ENCODE measurements at places on chromosomes 2 and 18.

- no peak for DNase-seq
Observed at GRCh38 chr2:76862901-76863300, 659.3 kb downstream of the LRRTM4 start.

DNA sequence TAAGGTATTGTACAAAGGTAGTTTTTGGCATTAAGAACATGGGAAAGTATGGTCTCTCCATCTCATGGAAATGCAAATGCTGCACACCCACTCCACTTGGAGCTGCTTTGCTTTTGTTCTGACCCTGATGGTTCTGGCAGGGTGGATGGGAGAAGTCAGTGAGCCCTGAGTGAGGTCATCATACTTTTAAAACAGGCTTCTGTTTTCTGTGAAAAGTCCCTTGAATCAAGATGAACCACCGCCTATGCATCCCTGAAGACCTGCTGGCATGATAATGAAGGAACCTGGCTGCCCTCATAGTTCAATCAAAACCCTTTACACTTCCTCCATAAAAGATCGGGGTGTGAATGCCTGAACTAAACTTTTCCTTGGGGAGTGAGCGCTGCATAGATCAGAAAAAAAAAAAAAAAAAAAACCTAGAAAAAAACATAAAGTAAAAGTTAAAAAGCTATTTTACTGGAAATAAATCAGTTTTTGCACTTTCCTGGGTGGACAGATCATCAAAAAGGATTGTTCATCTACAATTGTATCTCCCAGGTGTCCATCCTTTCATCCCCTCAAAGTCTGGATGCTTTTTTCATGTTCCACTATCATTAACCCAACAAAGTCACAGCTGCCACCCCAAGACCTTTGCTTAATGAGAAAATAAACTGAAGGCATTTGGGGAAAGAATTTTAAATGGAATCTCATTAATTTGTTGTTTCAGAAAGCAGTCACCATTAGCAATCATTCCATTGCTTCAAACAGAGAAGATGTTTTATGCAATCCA lies 728.1 kb upstream of the DDX18 start:
- DNase-seq = no peak

DNA sequence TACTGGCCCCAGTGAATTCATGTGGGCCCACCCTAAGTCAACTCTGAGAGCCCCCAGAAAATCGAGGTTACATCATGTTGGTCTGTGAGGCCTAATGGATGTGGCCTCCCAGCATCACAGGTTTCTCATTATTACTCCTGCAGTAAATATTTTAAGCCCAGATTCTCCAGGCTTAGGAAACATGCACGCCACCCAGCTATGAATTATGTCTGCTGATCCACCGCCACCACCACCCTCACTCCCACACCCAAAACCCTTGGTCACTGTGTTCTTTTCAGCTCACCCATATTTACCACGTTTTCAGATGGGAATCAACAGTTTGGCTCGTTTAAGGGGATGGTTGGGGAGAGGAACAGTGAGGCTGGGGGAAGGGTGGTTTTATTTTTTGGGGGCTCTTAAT lies 128.6 kb downstream of the NCK2 start:
- no peak for DNase-seq

DNA sequence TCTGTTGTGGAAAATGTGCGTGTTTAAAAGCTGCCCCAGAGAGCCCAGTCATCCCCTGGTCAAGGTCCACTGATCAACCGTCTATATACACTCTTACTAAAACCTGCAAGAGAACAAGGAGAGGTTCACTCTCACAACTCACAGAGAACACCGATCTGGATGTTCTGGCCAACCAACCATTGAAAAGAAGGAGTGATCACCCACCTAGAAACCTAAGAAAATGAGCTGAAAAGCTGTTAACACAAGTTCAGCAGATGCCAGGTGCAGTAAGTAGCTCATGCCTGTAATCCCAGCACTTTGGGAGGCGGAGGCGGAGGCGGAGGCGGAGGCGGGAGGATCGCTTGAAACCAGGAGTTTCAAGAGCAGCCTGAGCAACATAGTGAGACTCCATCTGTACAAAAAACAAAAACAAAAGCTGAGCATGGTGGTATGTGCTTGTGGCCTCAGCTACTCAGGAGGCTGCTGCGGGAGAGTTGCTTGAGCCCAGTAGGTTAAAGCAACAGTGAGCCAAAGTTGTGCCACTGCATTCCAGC lies 14.5 kb downstream of the ATG16L1 start:
- DNase-seq = no peak

DNA sequence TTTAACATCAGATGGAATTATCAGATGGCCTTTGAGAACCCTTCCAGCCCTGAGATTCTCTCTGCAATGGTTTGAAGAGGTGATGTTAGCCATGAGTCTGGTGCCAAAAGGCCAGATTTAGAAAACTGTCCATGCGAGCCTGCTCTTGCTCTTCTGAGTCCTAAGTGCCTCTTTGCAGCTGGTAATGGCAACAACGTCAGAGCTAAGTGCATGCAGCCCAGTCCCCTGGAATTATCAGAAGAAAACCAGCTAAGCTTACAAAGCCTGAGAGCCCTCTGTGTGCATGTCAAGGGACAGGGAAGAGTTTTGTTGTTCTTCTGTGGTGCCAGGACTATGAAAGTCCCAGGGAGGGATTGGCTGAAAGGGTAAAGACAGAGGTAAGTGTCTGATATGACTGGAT lies 89.8 kb downstream of the LOXHD1 start:
- no peak for DNase-seq

- DNase-seq = no peak
Observed at GRCh38 chr2:188382107-188382506, 90.4 kb downstream of the GULP1 start.

- peak; percentile 42 for DNase-seq
Observed at GRCh38 chr2:200905618-200906296, 16.6 kb downstream of the NIF3L1 start.

DNA sequence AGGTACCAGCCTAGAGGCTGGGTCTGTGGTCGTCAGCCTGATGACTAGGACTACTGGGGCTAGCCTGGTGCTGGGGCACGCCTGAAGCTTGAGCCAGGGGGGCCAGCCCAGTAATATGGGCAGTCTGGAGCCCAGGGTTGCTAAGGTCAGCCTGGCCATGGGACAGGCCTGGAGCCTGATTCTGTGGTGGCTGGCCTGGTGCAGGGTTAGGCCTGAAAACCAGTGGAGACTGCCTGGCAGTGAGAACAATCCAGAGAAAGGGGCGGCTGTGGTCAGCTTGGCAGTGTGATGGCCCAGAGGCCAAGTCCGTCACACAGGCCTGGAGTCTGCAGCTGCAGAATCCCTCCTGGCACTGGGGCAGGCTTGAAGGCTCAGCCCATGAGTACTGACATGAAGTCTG lies 445.8 kb downstream of the SATB2 start:
- DNase-seq = no peak

- no peak for DNase-seq
Observed at GRCh38 chr2:179764710-179765109, 96.7 kb downstream of the ZNF385B start.

DNA sequence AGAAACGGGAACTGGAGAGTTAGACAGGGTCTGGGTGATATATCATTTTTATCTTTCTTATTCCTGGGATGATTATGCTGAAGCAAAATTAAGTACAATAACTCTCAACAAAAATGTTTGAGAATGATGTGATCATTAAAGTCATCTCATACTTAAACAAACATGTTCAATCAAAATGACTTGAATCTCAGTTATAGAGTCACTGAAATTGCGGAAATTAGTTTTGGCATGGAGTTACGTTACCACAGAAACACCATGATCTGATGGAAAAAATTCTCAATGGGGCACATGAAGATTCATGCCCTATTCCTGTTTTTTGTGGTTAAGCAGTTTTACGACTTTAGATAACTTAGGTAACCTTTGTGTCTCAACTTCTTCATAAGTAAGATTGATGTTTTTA lies 757.7 kb downstream of the EPHA4 start:
- no peak for DNase-seq

DNA sequence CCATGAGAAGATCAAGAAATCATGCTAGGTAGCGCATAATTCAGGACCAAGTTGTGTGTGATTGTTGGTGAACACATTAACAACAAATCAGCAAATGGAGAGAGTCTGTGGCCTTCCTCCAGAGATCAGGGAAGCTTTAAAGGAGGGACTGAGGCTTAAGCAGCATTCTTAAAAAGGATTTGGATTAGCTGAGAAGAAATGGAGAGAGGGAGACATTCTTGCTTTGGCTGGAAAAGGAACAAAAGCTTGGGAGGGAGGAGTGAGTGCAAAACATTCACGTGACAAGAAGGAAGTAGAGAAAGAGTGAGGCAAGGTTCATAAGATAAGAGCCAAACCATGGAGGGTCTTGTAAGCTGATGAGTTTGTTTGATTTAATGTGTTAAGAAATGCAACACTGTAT lies 75.6 kb downstream of the SRD5A2 start:
- no peak for DNase-seq

GRCh38 chr2:168192839-168193616 lies 54.4 kb downstream of the STK39 start:
- DNase-seq = no peak

GRCh38 chr2:69975853-69976462 lies 14.5 kb upstream of the ASPRV1 start:
- no peak for DNase-seq

DNA sequence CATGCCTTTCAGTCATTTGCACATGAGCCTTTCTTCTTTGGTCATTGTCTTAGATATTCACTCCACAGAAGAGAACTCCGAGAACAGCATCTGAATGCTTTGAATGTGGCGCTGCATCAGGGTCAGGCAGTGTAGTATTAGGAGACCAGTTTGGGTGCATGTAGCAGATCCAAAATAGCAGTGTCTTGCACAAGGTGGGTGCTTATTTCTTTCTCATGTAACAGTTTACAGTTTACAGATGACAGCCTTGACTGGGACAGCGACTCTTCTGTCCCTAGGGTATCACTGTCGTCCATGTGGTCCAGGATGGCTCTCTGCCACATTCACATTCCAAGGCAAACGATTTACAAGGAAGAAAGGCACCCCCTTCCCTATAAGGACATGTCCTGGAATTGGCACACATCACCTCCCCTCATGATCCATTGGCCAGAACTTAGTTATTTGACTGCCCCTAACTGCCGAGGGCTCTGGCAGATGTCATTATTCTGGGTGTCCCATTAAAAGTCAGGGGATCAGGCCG lies 101.0 kb downstream of the STPG4 start:
- DNase-seq = no peak

- DNase-seq = no peak
Observed at GRCh38 chr18:42078711-42079110, 123.7 kb downstream of the PIK3C3 start.

- DNase-seq = peak; percentile 87
Observed at GRCh38 chr2:159249990-159250715, 36.4 kb downstream of the WDSUB1 start.

GRCh38 chr2:113888641-113889470 lies 1.0 kb upstream of the ACTR3 start:
- no peak for DNase-seq

DNA sequence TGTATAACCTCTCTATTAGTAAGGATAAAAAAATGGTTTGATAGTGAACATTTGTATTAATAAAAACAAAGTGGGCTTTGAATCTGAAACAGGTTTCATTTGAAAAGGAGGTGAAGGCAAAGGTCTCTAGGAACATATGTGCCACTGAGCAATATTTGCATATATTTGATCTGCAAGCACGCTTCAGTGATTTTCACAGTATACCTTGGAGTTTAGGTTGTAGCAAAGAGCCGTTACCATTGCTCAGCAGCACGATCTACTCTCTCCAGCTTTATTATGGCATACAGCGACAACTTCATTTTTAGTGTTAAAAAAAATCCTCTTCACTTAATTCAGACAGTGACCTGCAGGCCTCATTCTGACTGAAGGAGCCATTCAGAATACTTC lies 75.8 kb upstream of the ZEB2 start:
- no peak for DNase-seq

- DNase-seq = no peak
Observed at GRCh38 chr2:171557363-171557762, 35.1 kb downstream of the CYBRD1 start.

- no peak for DNase-seq
Observed at GRCh38 chr2:200435379-200435778, 74.5 kb downstream of the KCTD18 start.

DNA sequence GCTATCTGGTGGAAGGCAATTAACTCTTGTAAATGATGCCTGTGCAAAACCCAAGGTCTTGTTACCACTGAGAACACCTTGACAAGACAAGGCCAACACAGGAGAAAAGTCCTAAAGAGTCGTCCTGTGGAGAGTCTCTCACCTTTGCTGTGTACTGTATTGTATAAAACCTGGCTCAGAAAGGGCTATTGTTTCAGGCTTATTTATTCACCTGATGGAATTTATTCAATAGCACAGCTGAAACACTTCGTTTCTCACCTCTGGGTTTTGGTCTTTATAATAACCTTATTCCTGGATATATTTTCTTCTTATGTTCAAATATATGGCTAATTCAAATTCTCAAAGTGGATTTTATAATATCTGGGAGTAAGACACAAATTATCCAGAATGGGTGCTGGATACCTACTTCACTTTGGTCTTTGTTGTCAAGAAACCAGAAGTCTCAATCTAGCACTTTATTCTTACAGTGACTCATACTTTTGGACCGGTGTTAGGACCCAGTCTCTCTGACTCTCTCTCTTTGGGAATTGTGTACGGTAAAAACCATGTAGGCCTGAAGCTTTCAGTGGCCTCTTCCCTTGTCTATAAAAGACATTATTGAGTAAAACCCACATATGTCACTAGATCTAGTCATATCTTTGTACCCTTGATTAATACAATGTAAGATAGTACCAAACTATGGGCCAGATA lies 16.1 kb upstream of the STAT4 start:
- no peak for DNase-seq

GRCh38 chr2:96830044-96830562 lies 13.7 kb downstream of the ANKRD23 start:
- DNase-seq = no peak
